Spinal cord (tissue), 10 donors: ENCODE measurements at places on chromosomes 2 and 18. TPM values are rescaled to one million over a fixed set of nuclear protein-coding genes. Genes with fewer than 3 reads are reported as not detected.

The TUBB6 gene
- 107 TPM for total RNA-seq

GRCh38 chr2:128504246-128505149, 185.8 kb upstream of the HS6ST1 start:
- H3K36me3 ChIP-seq = no peaks in the 10 kb centered on the region
- no peak overlapping the region for H3K4me3 ChIP-seq
- no peaks in the 10 kb centered on the region for H3K27me3 ChIP-seq
- H3K27ac ChIP-seq = no peak overlapping the region

GRCh38 chr18:64037812-64038414, 68.0 kb downstream of the SERPINB8 start:
- no peaks in the 10 kb centered on the region for H3K36me3 ChIP-seq
- H3K4me3 ChIP-seq = no peak overlapping the region
- peak; percentile 24 for DNase-seq
- no peak overlapping the region for H3K27ac ChIP-seq
- H3K27me3 ChIP-seq = no peaks in the 10 kb centered on the region

DNA sequence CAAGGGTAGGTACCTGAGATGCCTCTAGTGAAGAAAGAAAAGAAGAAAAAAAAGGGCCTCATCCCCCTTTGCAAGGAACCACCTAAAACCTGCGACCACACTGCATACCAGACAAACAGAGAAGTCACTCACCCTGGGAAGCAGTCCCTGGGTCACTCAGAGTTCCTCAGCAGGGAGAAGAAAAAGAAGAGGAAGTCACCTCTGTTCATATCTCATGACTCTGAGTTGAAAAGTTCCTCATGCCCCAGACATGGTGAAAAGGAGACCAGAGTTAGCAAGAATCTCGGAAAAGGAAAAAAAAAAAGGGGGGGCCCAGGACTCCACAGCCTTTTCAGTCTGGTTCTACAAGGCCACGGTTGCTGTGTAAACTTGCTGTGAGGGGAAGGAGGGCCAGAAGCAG, 478.4 kb upstream of the NRXN1 start:
- H3K36me3 ChIP-seq = no peaks in the 10 kb centered on the region
- H3K27ac ChIP-seq = no peak overlapping the region
- H3K27me3 ChIP-seq = no peaks in the 10 kb centered on the region
- no peak for DNase-seq
- no peaks in the 10 kb centered on the region for H3K4me1 ChIP-seq
- H3K4me3 ChIP-seq = no peak overlapping the region

GRCh38 chr2:106044021-106044420, 150.1 kb downstream of the UXS1 start:
- no peak overlapping the region for H3K4me3 ChIP-seq
- no peak overlapping the region for H3K27ac ChIP-seq
- H3K4me1 ChIP-seq = peaks cover 4% of the 10 kb centered on the region

GRCh38 chr2:123380370-123380935, 644.6 kb upstream of the CNTNAP5 start:
- H3K4me1 ChIP-seq = peaks cover 9% of the 10 kb centered on the region
- no peak overlapping the region for H3K27ac ChIP-seq
- no peak overlapping the region for H3K4me3 ChIP-seq
- H3K36me3 ChIP-seq = no peaks in the 10 kb centered on the region
- DNase-seq = no peak

- H3K4me1 ChIP-seq = no peaks in the 10 kb centered on the region
- no peak overlapping the region for H3K4me3 ChIP-seq
- H3K27ac ChIP-seq = no peak overlapping the region
Measured at GRCh38 chr2:195543902-195544894, 112.8 kb upstream of the SLC39A10 start.

The MAL gene
- total RNA-seq = 23.0 TPM

The SANBR gene
- 28.9 TPM for total RNA-seq

DNA sequence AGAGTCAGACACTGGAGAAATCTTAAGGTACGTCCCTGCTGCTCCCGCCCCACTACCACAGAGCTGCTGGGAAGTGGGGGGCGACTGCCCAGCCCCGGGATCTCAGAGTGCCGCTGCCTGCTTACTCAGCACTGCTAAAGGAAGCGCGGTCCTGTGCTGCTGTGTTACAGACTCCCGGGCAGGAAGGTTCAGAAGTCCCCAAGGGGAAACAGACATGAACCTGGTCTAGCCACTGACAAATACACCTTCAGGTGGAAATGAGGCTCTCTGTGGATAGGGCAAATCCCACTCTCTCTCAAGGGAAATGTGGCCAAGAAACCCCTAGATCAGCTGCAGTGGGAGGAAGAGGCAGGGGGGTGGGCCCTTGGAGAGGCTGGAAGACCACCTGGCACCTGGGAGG, 13.7 kb downstream of the MTERF4 start:
- H3K27me3 ChIP-seq = no peaks in the 10 kb centered on the region
- no peaks in the 10 kb centered on the region for H3K4me1 ChIP-seq
- no peak overlapping the region for H3K27ac ChIP-seq
- DNase-seq = no peak
- H3K4me3 ChIP-seq = no peak overlapping the region

- H3K4me1 ChIP-seq = no peaks in the 10 kb centered on the region
- H3K36me3 ChIP-seq = no peaks in the 10 kb centered on the region
- DNase-seq = no peak
- no peak overlapping the region for H3K27ac ChIP-seq
- H3K4me3 ChIP-seq = no peak overlapping the region
Measured at GRCh38 chr2:55771612-55772011, 78.0 kb upstream of the PNPT1 start.
